Ecto neural progenitor cell (in vitro differentiated cells): ENCODE measurements at places on chromosomes 12 and 14.
A peak's percentile ranks its signal among the peaks of the same experiment; 100 is the strongest.

DNA sequence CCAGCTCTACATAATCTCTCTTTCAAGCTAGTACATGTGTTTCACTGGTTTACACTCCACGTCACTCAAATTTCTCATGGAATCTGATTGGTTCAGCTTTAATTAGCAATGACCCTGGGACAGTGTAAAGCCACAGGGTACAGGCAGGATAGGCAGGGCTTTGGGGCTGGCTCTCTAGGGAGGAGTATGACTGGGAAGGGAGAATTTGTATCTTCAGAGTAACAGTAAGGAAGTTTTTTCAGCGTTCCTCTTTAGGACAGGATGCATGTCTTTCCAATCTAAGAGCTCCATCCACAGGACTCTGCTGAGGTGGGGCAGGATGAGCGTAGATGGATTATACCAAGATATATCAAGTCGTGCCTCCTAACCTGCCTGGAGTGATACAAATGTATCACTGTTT, 112.0 kb upstream of the CLEC14A start:
- DNase-seq, result no peak

GRCh38 chr14:96681829-96682228, 115.4 kb upstream of the VRK1 start:
- DNase-seq, result no peak

DNA sequence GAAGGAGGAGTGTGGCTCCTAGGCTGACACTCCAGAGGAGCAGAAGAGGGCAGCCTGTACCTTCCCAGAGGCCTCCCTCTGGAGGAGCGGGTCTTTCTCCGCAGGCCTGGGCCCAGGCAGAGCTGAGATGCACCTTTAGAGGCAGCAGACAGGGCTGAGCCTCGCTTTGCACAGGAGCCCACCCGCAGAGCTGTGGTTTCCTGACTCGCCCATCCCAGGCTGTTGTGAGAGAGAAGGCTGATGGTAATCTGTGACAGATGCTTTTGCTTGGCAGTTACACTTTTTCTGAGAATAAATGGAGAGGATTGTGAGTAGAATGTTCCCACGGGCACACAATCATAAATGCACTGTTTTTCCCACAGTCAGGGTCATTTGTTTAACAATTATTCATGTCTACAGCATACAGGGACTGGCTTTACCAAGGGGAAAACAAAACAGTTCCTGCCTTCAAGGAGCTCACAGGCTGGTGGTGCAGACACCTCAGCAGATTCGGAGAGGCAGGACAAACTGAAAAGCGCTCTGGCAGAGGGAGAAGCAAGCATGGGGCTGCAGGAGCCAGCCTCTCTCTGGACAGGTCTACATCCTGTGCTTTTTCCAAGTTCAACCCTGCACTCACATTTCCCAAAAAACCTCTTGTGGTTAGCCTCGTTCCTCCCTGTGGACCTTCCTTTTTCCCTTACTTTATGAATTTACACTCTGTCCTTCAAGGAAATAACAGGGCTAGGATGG, 13.9 kb downstream of the EVL start:
- no peak for DNase-seq

- DNase-seq, result no peak
Measured at GRCh38 chr12:95259368-95259767, 41.8 kb downstream of the VEZT start.

DNA sequence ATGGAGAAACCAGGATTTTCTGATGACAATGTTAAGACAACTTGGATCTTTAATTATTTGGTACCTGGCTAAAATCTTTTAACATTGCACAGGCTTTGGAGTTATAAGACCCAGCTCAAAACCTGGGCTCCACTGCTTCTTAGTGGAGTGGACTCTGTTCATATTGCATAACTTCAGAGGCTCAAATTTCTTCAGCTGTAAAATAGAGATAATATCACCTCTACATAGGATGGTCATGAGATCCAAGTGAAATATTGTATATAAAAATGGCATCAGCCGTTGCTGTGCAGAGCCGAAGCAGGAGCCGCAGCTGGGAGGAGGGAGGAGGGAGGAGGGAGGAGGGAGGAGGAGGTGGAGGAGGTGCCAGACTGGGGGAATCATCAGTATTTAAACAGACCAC, 10.5 kb downstream of the NPC2 start:
- no peak for DNase-seq

DNA sequence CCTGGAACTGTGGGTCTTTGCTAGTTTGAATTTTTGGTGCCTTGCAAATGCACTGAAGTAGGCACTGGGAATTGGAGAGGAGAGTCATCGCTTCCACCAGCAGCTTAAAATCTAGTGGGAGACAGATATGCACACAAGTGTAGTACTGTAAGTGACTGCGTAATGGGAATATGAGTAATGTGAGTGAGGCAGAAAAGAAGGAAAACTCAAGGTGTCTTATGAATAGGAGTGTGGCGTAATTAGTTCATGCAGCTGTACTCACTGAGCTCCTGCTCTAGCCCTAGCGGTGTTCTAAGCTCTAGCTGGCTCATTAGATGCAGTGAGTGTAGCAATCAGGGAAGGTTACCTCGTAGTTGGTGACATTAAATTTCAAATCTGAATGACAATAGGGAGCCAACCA, 2.8 kb downstream of the TCP11L2 start:
- no peak for DNase-seq

DNA sequence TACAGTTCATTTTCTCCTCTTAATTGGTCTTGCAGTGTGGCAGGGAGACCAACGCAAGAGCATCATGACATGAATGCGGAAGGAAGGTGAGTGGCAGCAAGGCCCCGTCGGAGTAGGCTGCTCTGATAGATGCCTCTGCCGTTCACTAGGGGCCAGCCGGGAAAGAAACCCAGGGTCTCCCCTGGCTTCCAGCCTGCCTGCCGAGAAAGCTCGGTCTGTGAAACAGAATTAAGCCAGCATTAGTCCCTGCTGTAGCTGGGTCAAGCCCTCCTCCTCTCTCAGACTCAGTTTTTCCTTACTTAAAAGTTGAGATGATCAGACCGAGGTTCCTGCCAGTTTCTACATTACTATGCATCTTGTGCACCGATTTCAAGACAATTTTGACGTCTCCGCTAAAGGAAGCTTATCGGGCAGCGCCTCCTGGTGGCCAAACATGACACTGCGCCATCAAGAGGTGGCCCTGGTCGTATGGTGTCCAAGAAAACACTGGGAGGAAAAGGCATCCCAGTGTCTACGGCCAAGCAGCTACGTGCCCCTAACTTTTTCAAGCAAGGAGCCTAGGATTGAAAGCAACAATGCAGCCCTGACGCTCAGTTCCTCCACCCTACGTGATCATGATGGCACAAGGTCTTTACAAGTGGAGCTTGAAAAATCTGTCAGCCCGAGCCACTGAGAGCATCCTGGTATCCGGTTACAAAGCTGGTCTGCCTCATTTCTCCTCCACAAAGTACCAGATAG, 131.6 kb downstream of the KSR2 start:
- DNase-seq, result peak; percentile 94

- DNase-seq, result no peak
Measured at GRCh38 chr14:73787486-73788316, 63.9 kb upstream of the PTGR2 start.

GRCh38 chr14:31955936-31956579, 121.0 kb upstream of the ARHGAP5 start:
- no peak for DNase-seq

DNA sequence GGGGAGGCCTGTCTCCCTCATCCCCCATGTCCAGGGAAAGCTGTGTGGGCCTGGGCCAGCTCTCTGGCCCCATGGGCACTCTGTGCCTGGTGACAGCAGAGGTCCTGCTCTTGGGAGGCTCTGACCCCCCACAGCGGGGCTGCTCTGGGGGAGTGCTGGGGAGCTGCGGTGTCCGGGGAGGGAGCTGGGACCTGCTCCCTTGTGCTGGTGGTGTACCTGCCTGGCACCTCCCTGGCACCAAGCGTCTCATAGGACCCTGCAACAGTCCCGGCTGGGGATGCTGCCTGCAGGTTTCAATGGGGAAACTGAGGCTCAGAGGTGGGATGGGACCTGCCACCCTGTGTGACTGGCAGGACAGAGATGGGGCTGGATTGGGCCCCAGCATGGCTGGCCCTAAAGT, 111.3 kb downstream of the KIF26A start:
- no peak for DNase-seq

GRCh38 chr12:118853634-118854033, 127.7 kb upstream of the SRRM4 start:
- DNase-seq, result no peak

- DNase-seq, result peak; percentile 75
Measured at GRCh38 chr12:113980537-113981337, 14.6 kb upstream of the RBM19 start.

GRCh38 chr14:75461303-75461702, 33.5 kb downstream of the JDP2 start:
- DNase-seq, result peak; percentile 30

GRCh38 chr12:58601529-58601928, 318.8 kb downstream of the LRIG3 start:
- DNase-seq, result no peak

- no peak for DNase-seq
Measured at GRCh38 chr12:111368291-111368787, 556 bp downstream of the PHETA1 start.

DNA sequence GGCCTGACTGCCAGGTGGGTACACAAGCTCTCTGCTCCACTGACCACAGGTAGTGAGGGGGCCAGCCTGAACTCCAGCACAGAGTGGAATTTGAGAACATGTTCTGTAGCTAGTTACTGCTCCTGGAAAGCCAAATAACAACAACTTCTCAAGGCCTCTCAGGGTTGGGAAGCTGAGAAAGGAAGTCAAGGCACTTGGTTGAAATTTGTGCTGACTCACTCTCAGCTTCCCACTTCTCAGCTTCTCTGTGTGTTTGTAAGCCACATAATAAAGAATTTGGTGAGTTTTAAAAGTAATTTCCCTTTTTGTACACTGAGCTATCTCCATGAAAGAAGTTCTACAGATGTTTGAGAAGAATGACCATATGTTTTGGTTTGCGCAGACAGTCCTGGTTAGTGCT, 234.9 kb downstream of the KTN1 start:
- DNase-seq, result no peak

DNA sequence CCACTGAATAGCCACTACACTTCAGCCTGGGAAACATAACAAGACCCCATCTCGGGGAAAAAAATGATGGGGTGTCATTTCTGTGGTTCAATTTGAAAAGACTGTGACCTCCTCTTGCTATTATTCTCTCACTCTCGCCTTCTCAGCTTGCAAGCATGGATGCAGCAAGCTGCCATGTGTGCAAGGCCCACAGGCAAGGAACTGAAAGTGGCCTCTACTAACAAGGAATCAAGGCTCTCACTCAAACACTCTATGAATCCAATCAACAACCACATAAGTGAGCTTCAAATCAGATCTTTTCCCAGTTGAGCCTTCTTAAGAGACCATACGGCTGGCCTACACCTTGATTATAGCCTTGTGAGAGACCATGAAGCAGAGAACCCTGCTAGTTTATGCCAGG, 17.9 kb upstream of the DHRS7 start:
- no peak for DNase-seq

DNA sequence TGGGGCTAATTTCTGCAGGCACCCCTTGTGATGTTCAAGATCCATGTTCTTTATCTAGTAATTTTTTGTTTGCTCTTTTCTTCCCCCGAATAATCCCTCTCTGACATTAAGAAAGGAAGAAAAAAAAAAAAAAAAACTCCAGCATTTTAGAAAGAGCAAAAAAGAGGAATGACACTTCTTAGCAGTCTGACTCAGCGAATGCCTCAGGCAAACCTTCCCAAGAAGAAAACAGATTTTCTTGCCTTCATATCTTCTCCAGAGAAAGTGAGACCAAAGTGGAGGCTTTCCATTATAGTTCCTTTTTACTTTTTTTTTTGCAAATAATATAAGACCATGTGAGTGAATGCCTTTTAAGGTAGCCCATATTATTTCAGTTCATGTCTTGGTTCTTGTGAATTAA, 479.0 kb upstream of the SYT1 start:
- no peak for DNase-seq

DNA sequence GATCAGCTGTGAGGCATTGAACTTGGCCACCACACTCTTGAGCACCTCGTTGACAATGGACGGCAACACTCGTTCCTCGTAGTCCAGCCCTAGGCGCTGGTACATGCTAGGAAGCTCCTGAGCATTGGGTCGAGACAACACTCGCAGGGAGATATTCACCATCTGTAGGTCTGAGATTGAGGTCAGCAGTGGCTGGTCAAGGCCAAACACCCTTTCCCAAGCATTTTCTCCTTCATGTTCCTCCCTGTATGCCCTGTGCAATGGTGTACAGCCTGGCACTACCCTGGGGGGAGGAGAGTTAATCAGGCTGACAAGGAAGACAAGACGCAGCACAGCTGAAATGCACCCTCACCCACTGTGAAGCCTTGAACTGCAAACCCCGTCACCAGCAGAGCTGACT, 2.0 kb downstream of the PHB2 start:
- peak; percentile 42 for DNase-seq

GRCh38 chr14:67940486-67941455, 121.2 kb downstream of the RAD51B start:
- no peak for DNase-seq

GRCh38 chr14:49905989-49906388, 13.1 kb downstream of the ARF6 start:
- DNase-seq, result no peak

GRCh38 chr12:47411966-47412365, 293.9 kb downstream of the RPAP3 start:
- DNase-seq, result no peak

- DNase-seq, result no peak
Measured at GRCh38 chr12:28114488-28114887, 75.8 kb upstream of the CCDC91 start.

DNA sequence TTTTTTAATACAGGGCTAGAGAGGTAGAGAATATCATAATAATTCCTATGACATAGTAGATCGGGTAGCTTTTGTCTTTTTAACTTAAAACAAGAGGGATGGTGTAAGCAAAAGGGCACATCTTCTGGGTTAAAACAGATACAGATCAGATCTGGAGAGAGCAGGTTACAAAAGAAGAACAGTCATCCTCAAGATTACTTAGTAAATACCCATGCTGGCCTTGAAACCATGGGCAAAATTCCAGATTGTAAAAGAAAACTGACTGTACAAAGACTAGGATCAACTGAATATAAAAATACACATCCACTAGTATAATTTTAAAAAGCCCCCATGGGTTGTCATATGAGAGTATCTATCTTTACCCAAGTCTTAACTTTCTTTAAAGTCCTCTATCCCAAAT, 76.7 kb downstream of the MED13L start:
- no peak for DNase-seq

GRCh38 chr12:103743788-103744187, 97.2 kb downstream of the NT5DC3 start:
- no peak for DNase-seq

GRCh38 chr12:72432037-72432604, 160.0 kb downstream of the TRHDE start:
- DNase-seq, result no peak

DNA sequence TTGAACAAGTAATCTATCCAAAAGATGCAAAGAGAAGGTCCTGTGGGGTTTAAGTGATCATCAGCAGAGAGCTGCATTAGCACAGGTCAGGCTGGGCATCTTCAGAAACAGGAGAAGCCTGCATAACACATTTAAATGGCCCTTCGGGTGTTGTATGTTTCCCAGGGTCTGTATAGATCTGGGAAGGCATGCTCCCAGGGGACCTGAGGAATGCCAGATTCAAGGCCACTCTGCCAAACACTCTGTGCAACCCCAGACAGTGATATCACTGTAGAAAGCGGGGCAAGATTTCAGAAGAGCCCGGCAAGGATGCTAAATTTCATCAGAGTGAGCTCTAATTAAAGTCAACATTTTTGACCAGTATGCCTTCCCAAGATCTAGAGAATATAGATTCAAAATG, 92.9 kb downstream of the ARMH4 start:
- no peak for DNase-seq

GRCh38 chr14:97268097-97268496, 470.9 kb downstream of the VRK1 start:
- DNase-seq, result no peak
